Tongue (tissue), 3 donors: ENCODE measurements at places on chromosomes 3 and 15. TPM values are rescaled to one million over a fixed set of nuclear protein-coding genes. Genes with fewer than 3 reads are reported as not detected.

Gene LRRC2
- 13.0 TPM for total RNA-seq

Gene EPHB3
- total RNA-seq: 33.7 TPM

Gene STAC
- 32.6 TPM for total RNA-seq

Gene EAF2
- 14.1 TPM for total RNA-seq

Gene NTRK3
- total RNA-seq: 14.7 TPM

Gene GABRR3
- not detected for total RNA-seq

Gene KLHL18
- 16.6 TPM for total RNA-seq

Gene LRRN1
- 48.5 TPM for total RNA-seq

Gene TXNRD3
- 14.6 TPM for total RNA-seq

DNA sequence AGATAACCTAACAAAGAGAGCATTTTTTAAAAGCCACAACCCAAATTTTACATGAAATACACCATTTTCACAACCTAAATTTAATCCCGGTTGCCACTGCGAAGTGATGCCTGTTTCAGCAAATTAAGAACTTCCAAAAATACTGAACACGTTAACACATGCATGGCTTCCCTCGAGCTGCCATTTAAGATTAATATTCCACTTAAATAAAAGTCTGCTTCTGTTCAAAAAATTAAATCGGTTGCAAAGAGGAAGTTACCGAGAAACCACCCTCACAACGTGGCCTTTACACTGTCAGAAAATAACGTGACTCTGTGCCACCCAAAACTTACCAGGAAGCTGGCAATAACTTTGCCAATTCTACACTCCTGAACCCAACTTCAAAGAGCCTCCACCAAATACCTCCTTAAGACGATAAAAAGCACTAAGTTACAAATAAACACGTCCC, 1.2 kb downstream of the TBL1XR1 start:
- peak; percentile 61 for DNase-seq

GRCh38 chr3:129582799-129583198, 23.7 kb downstream of the PLXND1 start:
- DNase-seq: no peak

DNA sequence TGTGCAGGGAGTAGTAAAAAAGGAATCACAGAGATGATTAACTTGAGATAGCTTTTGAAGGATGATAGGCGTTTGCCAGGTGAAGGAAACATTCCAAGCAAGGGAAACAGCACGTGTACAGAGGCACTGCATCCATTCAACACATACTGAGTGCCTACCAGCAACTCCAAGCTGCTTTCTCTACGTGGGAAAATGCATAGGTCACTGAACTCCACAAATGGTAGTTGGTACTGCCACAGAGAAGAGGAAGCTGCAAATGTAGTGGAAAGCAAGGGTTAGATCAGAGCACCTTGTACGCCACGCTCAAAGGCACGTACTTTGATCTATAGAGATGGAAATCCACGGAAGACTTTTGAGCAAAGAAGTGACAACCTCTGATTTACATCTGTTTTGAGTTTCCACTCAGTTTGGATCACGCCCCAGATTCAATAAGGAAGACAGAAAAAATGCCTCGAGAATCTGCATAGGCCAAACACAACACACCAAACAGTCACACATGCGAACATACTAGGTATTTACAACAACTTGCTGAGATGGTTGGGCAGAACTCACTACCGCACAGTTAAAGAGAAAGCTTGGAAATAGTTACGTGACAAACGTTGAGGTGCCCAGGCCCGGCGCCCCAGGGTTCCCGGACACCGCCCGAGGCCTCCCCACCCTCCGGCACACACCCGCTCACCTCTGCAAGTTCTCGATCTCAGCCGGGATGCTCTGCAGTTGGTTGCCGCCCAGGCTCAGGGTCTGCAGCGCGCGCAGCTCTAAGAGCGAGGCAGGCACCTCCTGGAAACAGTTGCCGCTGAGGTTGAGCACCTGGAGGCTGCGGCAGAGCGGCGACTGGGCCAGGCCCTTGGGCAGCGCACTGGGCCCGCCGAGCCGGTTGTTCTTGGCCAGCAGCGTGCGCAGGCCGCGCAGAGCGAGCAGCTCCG, 826 bp downstream of the LRRC58 start:
- peak; percentile 49 for DNase-seq

DNA sequence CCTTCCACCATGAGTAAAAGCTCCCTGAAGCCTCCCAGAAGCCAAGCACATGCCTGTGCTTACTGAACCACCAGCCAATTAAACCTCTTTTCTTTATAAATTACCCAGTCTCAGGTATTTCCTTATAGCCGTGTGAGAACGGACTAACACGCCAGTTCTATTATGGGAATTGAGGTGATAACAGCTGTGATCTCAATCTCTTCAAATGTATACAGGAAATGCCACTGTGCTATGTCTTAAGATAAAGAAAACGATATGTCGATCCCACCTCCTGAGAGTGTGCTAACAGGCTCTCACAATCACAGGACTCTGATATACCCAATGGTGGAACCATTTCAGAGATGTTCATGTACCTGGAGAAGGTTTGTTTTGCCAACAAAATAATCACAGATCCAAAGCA, 26.2 kb downstream of the CHSY1 start:
- no peak for DNase-seq

DNA sequence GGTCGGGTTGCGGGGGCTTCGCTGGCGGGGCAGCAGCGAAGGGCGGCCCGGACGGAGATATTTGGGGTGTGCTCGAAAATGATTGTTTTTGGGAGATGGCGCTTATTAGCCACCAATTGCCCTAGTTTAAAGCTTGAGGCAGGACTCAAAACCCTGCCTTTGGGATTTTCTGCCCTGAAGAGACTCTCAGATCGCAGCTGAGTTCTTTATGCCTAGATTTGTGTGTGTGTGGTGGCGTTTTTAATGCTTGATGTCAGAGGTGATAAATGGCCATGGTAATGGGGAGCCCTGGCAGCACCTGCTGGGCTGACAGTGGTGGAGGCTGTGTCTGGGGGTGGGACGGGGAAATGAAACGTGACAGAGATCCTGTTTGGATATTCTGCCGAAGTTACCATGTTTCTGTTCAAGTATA, 604 bp downstream of the KCTD6 start:
- peak; percentile 41 for DNase-seq

DNA sequence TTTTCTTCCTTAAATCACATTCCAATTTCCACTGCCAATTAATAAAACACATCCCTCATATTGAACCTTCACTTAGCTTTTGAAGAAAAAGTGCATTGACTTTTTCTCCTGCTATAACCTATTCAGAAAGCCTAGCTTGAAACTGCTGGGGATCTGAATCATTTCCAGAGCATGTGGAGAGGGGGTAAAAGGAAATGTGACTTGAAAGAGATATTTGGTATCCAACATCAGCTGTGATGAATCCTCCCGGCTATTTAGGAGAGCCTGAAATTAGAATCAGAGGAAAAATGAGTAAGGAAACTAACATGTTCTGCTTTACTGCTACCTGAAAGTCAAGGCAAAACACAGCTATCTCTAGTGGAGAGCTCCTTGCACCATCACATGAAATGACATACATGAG, 2.6 kb upstream of the GNB5 start:
- DNase-seq: no peak

- DNase-seq: peak; percentile 43
Measured at GRCh38 chr3:114848082-114848481, 299.0 kb downstream of the ZBTB20 start.

DNA sequence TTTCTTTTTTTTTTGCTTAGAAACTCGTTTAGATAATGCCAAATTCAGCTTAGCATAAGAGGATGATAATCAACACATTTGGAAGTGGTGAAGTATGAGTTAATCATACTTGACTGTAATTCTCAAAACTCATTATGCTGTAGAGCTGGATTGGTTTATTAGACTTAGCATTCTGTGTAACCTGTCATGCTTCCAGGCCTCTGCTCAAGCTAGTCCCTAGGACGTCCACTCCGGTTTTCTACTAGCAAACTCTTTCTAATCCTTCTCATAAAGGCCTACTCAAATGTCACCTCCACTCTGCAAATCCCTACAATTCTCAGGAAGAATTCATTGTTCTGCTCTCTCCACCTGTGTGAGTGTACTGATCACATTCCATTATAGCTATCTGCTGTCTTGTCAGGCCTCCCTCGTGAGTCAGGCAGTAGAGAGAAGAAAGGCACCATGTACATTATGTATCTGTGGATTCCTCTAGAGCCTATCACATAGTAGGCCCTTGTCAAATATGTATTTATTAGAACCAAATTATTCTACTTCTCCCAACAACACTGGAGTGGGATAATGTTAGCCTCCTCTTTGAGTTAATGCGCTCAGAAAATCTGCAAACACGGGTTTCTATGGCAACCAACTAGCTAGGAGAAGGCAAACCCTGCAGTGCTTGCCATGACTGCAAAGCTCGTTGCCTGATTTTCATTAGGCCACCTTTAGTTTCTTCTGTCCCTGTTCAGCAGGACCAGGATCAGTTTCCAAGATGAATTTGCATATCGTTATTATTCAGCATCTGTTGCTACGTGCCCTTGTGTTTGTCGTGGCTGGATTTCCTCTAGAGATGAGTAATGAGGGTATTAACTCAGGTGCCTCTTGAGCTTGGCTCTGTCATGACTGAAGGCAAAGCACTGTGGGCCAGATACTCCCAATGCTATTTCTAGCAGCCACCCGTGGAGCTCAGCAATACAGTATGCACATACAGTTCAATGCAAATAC, 30.7 kb downstream of the ATP13A5 start:
- peak; percentile 25 for DNase-seq

DNA sequence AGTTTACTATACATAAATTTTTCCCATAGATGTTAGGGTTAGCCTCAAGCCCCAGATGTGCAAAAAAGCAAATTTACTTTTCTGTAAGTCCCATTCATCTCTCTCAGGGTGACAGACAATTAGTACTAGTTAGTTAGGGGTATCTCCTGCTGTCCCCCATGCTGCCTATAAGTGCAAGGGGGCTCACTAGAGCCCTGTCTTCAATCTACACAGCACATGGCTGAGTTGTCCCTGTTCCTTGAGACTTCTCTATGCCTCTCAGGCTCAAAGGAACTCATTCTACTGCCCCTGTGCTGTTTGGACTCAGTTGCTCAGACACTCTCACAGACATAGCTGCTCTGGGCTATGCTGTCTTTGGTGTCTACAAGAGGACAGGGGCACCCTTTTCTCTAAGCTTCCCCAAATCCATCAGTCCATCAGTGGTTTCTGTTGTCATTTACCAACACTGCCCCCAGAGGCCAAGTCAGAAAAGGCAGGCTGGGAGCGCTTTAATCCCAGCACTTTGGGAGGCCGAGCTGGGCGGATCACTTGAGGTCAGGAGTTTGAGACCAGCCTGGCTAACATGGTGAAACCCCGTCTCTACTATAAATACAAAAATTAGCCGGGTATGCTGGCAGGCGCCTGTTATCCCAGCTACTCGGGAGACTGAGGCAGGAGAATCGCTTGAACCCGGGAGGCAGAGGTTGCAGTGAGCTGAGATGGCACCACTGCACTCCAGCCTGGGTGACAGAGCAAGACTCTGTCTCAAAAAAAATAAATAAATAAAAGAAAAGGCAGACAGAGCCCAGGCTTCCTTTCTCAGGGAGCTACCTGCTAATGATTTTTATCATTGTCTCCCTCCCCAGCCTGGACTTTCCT, 31.4 kb upstream of the PRTG start:
- peak; percentile 45 for DNase-seq

DNA sequence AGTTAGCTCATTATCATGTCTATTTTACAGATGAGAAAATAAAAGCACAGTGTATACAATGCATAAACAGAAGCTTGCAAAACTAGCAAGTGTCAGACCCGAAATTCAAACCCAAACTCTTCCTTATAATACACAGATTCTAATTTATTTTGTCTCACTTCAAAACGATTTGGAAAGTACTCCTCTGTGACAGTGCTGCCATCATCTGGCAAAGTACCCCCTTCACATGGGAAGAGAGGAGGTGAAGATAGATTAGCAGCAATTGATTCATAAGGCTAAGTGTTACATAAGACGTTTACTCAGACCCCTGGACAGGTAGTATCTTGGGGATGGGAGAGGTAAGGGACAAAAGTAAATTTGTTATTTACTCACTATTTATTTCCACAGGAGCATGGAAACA, 744.0 kb upstream of the SGO1 start:
- no peak for DNase-seq

- no peak for DNase-seq
Measured at GRCh38 chr3:103494512-103494911, 1059.7 kb downstream of the ZPLD1 start.

DNA sequence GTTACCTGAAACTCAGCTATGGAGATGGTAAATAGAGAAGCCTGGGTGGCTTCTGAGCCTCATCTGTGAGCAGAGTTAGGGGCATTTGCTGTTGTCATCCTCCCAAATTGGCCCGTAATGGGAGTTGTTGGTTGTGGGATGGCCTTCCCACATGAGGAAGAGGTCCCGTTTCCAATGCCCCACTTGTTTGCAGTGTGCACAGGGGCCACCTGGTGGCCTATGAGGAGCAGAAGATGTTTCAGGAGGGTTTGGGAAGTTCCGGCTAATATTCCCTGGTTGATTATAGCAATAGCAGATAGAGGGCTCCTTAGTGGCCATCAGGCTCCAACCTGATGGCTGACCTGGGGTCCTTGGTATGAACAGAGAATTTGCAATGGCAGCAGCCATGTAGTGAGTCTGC, 1546.5 kb downstream of the OTOL1 start:
- DNase-seq: no peak

- no peak for DNase-seq
Measured at GRCh38 chr3:71047616-71048531, 535.7 kb downstream of the FOXP1 start.

DNA sequence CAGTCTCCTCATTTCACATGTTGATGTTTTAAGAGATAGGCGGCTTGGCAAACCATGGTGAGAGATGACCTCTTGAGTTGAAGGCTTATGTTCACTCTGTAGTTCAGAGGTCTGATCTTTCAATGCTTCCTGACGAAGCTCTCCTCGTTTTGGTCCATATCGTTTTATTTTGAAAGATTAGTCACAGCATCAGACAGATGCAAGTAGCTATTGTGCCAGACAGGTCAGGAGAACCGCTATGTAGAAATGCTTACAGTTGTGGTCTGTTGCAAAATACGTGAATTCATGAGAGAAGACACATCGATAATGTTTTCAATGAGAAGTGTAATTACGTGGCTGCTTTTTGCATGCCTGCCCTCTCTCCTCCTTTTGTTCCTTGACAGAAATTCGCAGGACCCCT, 47.5 kb downstream of the CHL1 start:
- no peak for DNase-seq

DNA sequence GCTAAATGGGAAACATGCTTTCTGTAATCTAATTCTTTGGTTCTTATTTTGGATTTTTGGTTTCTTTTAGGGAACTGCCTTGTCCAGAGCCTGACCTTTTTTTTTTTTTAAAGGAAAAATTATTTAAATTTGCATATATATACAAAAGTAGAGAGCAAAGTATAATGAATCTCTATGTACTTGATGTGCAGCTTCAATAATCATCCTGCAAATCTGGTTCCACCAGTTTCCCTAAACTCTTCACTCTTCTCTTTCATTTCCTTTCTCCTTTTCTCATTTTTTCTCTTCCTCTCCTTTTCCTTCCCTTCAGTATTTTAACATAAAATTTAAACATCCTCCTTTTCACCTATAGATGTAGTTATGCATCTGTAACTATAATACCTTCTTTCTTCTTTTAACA, 82.5 kb downstream of the USP13 start:
- no peak for DNase-seq
